Right renal cortex interstitium (tissue), 3 donors: ENCODE measurements at places on chromosomes 1 and 21.

DNA sequence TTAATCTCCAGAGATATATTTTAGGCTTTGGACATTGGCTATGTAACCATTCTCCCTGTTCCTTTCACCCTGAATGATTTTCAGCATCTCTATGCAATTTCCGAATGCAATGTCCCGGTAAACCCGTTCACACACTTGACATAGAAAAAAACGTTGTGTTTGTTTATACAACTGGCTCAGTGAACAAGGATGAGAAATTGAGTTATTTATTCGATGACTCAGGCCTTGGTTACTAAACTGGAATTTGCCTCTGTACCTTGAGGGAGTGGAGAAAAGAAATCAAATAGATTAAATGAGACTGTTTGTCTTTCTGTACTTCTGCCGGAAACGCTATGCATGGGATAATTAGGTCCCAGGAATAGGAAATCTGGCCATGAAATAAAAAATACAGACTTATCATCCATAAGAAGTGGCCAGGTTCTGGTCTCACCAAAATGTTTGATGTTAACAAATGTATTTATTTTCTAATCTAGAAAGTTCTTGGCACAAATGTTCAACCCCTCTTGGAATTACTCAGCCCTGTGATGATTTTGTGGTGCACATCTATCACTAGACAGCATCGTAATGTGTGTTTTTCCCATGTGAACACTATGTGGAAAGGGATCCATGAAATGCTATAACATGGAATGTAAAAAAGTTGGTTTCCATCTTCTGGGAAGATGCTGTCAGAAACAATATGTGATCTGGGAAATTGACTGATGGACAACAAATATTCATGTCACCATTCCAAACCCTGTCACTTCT, 253.9 kb downstream of the DUSP10 start:
- DNase-seq, result no peak

DNA sequence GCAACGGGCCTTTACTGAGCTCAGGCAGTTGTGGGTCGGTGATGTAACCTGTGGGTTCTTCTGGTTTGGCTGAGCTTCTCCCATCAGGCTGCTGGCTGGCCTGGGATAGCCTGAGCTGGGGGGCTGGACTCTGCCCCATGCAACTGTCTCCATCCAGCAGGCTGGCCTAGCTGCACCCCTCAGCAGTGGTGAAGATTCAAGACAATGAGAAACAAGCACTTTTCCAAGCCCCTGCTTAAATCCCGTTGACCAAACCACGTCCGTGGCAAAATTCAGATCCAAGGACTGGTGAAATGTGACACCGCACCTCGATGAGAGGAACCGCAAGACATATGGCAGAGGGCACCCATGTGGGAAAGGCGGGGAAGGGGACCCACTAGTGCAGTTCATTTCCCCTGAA, 25.6 kb downstream of the PRSS38 start:
- DNase-seq, result no peak

DNA sequence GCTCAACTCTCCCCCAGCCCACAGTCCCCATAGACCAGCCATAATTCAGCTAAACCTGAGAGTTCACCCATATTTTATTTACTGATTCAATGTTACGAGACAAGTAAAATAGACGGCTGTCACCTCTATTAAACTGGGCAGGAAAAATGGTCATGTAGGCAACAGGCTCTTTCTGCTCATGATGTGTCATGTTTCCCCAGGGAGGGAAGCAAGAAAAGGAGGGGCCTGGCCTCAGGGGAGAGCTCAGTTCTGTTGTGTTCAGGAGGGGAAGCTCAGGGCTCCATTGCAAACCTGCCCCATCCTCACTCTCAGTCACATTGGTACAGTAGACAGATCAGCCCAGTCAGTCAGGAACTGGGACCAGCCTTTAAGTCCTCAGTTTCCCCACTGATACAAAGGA, 12.8 kb downstream of the GRIK3 start:
- no peak for DNase-seq

DNA sequence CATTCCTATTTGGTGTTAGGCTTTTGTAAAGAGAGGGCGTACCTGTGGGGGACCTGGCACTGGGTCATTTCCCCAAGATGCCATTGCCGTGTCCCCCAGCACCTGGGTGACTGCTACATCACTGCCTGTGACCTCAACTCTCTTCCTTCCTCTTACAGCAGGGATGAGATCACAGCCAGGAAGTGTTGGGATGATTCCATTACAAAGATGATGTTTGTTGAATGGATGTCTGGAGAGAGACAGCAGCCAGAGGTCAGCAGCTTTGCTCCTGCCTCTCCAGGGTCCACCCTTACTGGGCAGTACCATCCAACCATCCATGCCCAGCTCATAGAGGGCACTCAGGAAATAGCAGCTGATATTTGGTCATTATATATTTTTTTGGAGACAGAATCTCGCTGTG, 35.1 kb downstream of the TMEM51 start:
- no peak for DNase-seq

GRCh38 chr1:101550581-101550980, 313.8 kb downstream of the S1PR1 start:
- DNase-seq, result no peak

DNA sequence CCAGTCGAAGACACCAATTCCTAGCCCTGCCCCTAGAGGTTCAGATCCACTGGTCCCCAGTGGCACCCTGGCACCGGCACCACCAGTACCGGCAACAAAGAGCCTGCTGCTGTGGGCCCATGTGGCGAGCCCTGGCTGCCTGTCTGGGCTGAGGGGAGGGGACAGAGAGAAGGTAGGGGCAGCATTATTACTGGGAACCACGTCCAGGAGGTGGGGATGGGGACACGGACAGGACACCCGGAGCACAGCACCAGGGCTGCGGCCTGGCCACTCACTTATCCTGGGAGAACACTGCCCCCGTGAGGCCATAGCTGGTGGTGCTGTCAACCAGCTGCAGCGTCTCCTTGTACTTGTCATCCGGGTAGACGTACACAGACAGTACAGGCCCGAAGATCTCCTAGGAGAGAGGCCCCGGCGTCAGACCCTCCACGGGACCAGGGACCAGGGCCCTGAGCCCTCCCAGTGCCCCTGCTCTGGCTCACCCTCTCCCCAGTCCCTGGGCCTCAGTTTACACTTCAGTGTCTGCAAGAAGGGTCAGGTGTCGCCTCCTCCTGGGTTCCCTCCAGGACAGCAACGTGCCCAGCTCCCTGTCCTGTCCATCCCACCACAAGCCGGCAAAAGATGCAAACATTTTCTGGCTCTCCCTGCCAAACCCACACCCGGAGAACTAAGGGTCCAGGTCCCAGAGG, 15.8 kb upstream of the TAS1R2 start:
- DNase-seq, result peak; percentile 74

DNA sequence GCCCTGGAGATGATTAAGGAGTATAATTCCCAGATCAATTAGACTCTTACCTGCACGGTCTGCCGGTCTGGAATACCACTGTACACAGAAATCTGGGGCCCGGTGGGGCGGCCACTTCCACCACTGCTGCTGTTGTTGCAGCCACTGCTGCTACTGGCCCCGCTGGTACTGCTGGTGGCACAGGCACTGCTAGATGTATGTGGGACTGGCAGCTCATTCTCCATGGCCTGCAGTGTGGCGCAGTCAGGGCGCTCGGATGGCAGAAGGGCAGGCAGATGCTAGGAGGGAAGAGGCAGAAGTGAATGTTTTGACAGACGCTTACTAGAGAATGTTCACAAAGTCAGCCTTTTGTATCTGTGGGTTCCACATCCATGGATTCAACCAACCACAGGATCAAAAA, 54.4 kb upstream of the A3GALT2 start:
- no peak for DNase-seq
